Activated CD4-positive, alpha-beta T cell treated with anti-CD3 and anti-CD28 coated beads for 1 hour (primary cell): ENCODE measurements at places on chromosomes 6 and 20.
A peak's percentile ranks its signal among the peaks of the same experiment; 100 is the strongest.

- DNase-seq, result no peak
Observed at GRCh38 chr20:47038566-47039560, 144.2 kb downstream of the EYA2 start.

- DNase-seq, result no peak
Observed at GRCh38 chr6:108167449-108168089, 1.7 kb downstream of the NR2E1 start.

GRCh38 chr6:169908403-169908933, 157.0 kb downstream of the ERMARD start:
- DNase-seq, result no peak

DNA sequence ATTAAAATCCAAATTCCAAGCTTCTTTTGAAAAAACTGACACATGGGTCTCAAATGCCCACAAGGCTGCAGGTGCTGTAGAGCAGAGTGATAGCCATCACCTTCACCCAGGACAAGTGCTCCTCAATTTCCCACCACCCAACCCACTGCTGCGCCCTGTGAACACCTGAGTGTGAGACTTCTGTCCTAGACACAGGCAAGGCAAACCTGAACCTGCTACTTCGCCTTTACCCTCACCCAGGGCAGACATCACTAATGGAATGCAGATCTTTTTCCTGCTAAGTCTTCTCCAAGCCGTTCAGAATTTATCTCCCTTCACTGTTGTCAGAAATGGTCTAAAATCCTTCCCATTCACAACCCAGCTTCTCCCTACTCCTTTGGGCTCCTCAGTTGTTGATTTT, 65.9 kb downstream of the PREX1 start:
- no peak for DNase-seq

DNA sequence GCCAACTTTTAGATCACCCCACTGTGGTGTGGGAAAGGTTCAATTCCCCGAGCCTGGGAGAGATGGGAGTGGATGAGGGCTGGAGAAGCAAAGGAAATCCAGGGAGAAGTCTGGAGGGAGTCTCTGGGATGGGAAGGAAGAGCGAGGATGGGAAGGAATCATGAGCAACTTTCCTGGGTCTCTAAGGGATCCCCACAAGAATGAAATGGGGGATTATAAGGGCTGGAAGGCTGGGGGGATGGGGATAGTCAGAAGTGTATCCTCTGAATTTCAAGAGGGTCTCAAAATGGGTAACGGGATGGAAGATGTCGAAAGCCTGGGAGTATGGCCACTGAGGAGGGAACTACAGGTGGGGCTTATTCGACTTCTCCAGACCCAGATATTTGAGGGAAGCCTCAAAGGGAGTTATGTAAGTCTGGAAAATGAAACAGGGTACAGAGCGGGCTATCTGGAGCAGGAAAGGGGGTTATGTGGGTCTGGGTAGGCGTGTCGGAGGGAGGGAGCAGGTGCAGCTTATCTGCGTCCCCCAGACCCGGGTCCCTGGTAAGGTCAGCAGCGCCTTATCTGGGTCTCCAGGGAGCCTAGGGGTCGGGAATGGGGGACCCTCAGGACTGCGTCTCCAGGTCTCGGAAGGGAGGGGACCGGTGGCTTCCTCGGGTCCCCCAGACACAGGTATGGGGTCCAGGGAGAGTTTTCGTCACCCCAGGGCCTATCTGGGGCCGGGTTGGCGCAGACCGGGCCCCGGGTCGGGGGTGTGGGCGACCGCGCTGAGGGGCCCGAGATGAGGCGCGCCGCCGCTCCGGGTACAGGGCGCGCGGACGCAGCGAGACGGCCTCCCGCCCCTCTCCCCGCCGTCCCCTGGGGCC, 550 bp downstream of the PLAGL2 start:
- DNase-seq, result no peak

- no peak for DNase-seq
Observed at GRCh38 chr6:37239526-37239925, 18.0 kb upstream of the TBC1D22B start.

GRCh38 chr20:46559001-46559400, 8.5 kb upstream of the OCSTAMP start:
- no peak for DNase-seq

GRCh38 chr6:5566718-5567117, 305.4 kb downstream of the FARS2 start:
- no peak for DNase-seq

DNA sequence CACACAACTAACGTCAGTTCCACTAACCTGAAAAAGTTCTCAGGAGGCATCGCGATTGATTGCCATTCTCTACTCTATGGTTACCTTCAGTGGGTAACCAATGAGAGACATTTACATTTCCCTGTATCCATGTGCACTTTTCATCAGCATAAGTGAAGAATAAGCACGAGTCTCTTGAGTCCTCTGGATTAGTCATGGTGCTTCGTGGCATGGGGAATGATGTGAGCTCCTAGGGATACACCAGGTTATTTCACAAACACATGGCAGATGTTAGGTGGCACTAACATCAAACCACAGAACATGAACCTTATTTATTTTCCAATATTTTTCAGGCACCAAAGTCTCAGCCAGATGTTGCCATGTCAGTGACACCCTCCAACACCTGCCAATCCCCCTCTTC, 64.0 kb downstream of the FYN start:
- DNase-seq, result no peak

DNA sequence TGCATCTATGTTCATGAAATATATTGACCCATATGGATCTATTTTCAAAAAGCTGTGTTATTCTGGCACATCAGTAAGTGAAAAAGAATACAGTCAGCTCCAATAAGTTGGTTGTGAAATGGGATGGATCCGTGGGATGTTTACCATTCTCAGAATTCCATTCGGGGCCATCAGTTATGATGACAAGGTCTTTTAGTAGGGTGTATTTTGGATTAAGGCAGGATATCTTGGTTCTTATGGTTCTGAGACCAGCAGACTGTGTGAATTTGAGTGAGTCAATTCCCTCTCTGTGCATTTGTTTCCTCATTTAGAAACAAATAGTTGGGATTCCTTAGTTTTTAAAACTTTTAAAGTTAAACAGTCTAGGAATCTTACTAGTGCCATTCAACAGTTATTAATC, 287.4 kb downstream of the CD109 start:
- no peak for DNase-seq

GRCh38 chr6:147651249-147652063, 143.0 kb downstream of the SAMD5 start:
- no peak for DNase-seq

- no peak for DNase-seq
Observed at GRCh38 chr6:142914369-142914768, 30.6 kb downstream of the HIVEP2 start.

DNA sequence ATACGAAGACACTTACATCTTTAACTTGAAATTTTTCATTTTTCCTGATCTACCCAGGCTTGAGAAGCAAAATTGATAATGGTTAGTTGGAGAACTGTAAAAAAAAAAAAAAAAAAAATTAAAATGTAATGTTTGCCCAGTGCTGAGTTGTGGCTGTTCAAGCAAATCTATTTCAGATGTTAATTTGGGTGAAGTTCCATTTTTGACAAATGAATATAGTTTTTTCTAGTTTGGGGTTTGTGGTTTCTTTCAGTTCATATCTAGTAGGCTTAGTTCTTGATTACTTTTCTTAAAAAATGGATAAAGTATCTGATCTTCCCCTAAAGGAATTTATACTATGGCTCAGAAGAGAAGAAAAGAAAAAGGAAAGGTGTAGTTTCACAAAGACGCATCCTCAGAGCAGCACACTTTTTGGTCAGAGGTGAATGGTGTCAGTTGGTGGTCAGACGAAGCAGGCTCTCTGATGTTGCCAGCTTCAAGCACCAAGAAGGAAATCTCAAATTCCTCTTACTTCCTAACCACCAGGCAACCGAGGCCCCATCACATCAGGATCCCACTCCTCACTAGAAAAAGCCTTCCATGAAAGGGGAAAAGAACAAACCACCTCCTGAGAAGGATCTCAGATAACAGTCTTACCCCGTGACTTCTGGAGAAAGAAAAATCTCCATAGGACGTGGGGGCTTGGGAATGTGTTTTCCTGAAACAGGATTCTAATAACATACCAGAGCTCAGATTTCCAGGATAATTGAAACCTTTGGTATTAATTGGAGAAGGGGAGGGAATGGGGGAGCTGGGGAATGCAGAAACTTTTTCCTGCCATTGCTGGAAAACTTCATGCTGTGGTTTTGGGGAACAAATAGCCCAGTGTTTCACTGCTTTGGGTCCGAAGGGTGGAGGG, 396.2 kb downstream of the CD83 start:
- no peak for DNase-seq

DNA sequence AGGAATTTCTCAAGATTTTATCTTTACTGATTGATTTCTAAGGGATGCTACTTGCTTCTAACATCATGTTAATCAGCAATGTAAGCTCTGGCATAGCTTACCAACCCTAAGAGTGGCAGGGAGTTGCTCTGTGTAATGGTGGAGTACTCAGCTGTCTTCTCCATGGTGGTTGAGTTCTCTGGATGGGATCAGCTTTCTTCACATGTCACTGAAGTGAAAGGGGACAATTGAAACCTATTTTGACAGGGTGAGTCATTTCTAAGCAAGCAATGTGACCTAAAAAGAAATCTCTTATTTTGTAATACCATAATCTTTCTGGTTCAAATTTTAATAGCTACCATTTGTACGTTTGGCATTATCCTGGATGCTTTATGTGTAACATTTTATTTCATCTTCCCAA, 430.4 kb downstream of the GJA1 start:
- DNase-seq, result no peak

DNA sequence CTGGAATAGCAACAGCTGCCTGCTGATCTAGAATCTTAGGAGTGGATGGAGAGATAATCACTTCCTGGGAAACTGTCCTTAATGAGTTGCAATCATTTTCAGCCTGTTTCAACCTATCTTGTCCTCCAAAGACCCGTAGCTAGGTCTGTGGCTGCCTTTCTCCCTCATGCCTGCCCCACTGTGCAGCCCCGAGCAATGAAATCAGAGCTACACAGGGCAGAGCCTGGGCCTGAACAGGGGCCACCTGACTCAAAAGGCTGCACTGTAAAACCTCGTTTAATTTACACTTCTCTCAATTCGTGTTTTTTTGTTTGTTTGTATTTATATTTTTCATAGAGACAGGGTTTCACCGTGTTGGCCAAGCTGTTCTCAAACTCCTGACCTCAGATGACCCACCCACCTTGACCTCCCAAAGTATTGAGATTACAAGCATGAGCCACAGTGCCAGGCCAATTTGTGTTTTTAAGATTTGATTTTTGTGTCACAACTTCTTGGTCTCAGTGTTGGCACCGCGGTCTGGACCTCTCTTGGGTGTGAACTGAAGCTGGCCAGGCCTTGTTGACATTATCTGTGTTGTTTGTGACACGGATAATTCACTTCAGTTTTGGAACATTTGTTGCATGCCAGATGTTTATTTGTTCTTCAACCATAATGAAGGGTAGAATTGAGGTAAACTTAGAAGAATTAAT, 21.5 kb downstream of the GGTLC1 start:
- no peak for DNase-seq

GRCh38 chr20:40196846-40197436, 492.1 kb downstream of the MAFB start:
- DNase-seq, result no peak

DNA sequence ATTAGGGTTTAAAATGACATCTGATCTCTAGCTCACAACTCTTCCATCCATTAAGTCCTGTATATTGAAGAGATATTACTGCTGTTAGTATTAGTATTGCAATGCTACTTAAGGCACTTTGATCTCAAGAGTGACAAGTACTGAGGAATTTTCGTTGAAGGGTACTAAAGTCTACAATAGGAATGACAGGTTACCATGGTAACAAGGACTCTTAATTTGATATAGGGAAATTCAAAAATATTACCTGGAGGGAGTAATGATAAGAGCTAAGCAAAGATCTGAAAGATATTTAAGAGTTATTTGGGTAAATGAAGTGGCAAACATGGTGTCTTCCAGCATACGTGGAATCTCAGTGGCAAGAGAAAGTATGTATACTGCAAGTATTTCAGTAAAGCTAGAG, 518.0 kb upstream of the SLC35B3 start:
- no peak for DNase-seq

- DNase-seq, result no peak
Observed at GRCh38 chr6:14804785-14805210, 441.1 kb upstream of the JARID2 start.

DNA sequence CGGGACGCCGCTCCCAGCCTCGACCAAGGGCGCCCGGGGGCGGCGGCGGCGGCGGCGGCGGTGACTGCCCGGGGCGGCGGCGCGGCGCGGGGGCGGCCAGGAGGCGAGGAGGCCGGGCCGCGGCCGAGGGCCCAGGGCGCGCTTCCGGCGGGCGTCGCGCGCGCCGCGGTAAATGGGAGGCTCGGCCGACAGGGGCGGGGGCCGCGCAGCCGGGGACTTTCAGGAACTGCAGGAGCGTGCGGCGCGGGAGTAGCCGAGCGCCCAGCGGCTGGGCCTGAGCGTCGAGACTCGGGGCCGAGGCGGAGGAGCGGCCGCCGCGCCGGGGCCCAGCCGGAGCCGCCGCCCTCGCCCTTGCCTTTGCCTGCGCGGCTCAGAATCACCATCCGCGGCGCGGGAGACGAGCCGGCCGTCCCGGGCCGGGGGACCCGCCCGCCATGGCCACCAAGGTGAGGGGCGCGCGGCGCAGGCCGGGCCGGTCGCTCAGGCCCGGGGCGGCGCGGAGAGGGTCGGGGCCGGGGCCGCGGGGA, at the start of gene SNX9:
Gene SNX9 (plus strand): TSS at position 246 of the 527 bp plus-strand sequence. CDS start 189 bp downstream, at position 435.
- peak; percentile 54 for DNase-seq

DNA sequence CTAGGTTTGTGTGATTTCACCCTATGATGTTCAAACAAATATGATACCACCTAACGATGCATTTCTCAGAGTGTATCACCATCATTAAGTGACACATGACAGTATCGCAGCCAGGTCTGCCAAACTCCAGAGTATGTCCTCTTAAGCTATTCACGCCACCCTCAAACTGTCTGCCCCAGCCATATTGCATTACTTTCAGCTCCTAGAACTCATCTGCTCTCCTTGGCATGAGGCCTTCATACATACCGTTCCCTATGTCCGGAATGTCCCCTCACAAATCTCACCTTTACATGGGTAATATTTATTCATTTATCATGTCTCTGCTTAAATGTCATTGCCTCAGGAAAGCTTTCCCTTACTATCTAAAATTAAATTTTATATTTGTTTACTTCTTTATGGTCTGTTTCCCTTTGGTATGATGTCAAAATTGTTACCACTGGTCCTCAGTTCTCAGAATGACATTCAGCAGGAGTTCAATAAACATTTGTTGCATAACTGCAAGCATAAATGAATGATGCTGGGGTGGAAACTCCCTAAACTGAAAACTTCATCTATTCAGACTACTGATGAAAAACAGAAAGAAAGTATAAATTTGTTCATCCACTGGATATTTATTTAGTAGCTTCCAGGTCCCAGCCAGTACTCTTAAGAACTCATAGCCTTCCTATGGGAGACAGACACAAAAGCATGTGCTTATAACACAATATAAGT, 3.2 kb downstream of the SESN1 start:
- DNase-seq, result no peak

- DNase-seq, result no peak
Observed at GRCh38 chr6:41420186-41420585, 84.8 kb downstream of the NCR2 start.

GRCh38 chr6:124466949-124467348, 495.3 kb upstream of the RNF217 start:
- no peak for DNase-seq

- no peak for DNase-seq
Observed at GRCh38 chr20:40802886-40803285, 113.8 kb upstream of the MAFB start.

- no peak for DNase-seq
Observed at GRCh38 chr6:104640761-104641160, 219.0 kb downstream of the HACE1 start.

GRCh38 chr20:6940048-6940447, 172.6 kb downstream of the BMP2 start:
- no peak for DNase-seq

GRCh38 chr6:145138469-145139139, 596.7 kb downstream of the EPM2A start:
- no peak for DNase-seq
